ENCODE measurements at places on chromosomes 5 and 9. TPM values are rescaled to one million over a fixed set of nuclear protein-coding genes. Genes with fewer than 3 reads are reported as not detected.

The IARS1 gene
- 57.2 TPM for polyA plus RNA-seq

The COL15A1 gene
- polyA plus RNA-seq = 49.4 TPM

The RPP25L gene
- polyA plus RNA-seq = 25.1 TPM

The EDIL3 gene
- 8.6 TPM for polyA plus RNA-seq

The SLCO6A1 gene
- polyA plus RNA-seq = 78.0 TPM

The VPS13A gene
- 27.4 TPM for polyA plus RNA-seq

The ANKRD18A gene
- polyA plus RNA-seq = 14.2 TPM

The FAM151B gene
- polyA plus RNA-seq = 2.8 TPM

Data from testis (tissue), 5 donors.